ENCODE measurements at places on chromosomes 1 and 21.

- DNase-seq = no peak
Measured at GRCh38 chr1:1554926-1555915, 14.8 kb upstream of the TMEM240 start.

- DNase-seq = peak; percentile 81
Measured at GRCh38 chr1:38027201-38028104, 14.9 kb downstream of the UTP11 start.

GRCh38 chr21:43322805-43323204 lies 104.1 kb downstream of the SIK1 start:
- DNase-seq = no peak

GRCh38 chr1:155968670-155969069 lies 9.7 kb downstream of the ARHGEF2 start:
- DNase-seq = no peak

DNA sequence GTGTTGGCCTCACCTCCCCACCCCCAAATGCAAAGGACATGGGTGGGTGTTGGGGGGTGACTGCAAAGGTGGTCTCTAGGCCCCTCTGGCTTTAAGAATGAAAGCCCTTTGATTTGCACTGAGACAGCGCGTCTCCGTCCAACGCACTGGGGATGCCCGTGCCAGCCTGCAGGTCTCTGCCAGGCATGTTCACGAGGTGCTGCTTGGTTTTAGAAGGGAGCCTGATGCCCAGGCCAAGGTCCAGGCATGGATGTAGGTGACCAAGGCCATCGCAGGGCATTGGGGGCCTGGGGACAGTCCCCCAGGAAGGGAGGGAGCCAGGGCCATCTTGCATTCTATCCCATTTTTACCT lies 363.6 kb upstream of the VAMP3 start:
- peak; percentile 38 for DNase-seq

GRCh38 chr1:27348861-27349783 lies 7.3 kb downstream of the SYTL1 start:
- DNase-seq = peak; percentile 76

DNA sequence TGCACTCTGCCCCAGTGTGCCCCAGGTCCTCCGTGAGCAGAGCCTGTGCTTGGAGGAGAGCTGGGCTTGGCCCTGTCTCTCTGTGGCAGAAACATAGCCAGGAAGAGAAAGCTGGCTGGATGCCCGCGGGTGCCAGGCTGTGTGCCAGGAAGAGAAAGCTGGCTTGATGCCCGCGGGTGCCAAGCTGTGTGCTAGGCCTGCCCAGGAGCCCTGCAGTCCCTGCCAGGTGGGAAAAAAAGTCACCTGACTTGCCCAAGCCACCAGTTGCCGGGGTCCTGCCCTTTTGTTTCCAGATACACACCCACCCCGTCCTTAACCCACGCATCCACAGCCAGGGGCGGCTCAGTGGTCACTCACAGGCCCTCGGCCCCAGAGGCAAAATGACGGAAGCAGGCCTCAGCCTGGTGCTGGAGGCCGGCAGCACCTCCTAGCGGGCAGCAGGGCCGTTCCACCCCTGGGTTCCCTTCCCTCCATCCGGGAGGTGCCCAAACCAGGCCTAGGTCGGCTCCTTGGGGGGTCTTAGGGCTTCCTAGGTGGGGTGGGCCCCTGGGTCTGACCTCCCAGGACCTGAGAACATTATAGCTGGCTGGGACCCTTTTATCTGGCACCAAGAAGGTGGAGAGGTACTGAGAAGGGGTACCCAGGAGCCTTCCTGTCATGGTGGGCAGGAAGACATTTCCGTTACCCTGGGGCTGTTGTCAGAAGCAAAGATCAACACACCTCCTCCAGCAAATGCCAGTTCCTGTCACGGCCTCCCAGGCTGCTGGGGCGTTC lies 9.1 kb downstream of the ITGB2 start:
- DNase-seq = peak; percentile 87

GRCh38 chr1:65756616-65757015 lies 36.1 kb upstream of the PDE4B start:
- no peak for DNase-seq

- no peak for DNase-seq
Measured at GRCh38 chr1:223323491-223324484, 40.2 kb downstream of the SUSD4 start.

DNA sequence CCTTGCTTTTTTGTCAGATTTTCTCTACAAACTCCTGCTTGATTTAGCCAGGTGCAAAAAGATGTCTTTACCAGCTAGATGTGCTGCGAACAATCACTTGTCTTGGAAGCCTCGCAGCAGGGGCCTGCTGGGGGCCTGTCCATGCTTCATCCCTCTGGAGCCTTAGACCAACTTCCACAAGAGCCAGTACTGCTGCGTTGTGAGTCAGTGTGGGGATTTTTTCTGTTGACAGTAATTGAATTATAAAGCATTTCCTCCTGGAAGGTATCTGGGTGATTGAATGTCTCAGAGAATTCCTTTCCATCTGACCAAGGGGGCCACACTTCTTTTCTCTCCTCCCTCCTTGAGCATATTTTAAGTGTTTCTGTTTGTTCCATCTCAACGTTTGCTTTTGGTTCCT lies 40.4 kb upstream of the LDLRAP1 start:
- no peak for DNase-seq

GRCh38 chr1:222138095-222138494 lies 396.2 kb upstream of the DUSP10 start:
- DNase-seq = no peak

DNA sequence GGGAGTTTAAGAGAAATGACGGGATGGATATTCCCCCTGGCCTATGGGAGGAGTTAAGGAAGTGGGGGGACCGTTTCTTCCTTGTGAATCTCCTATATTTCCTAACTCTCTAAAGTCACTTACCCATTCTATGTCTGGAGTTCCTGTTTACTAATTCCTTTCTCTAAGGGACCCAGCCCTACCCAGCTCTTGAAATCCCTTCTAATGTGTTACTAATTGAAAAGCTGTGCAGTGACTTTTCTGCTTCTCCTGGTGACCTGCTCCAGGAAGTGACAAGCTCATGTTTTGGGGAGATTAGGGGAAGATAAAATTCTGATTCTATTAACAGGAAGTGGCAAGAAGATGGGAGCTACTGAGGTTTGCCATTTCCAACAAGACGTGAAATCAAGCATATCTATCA lies 4.0 kb upstream of the SAMSN1 start:
- DNase-seq = no peak

- no peak for DNase-seq
Measured at GRCh38 chr21:42304556-42305454, 10.4 kb downstream of the TFF3 start.

DNA sequence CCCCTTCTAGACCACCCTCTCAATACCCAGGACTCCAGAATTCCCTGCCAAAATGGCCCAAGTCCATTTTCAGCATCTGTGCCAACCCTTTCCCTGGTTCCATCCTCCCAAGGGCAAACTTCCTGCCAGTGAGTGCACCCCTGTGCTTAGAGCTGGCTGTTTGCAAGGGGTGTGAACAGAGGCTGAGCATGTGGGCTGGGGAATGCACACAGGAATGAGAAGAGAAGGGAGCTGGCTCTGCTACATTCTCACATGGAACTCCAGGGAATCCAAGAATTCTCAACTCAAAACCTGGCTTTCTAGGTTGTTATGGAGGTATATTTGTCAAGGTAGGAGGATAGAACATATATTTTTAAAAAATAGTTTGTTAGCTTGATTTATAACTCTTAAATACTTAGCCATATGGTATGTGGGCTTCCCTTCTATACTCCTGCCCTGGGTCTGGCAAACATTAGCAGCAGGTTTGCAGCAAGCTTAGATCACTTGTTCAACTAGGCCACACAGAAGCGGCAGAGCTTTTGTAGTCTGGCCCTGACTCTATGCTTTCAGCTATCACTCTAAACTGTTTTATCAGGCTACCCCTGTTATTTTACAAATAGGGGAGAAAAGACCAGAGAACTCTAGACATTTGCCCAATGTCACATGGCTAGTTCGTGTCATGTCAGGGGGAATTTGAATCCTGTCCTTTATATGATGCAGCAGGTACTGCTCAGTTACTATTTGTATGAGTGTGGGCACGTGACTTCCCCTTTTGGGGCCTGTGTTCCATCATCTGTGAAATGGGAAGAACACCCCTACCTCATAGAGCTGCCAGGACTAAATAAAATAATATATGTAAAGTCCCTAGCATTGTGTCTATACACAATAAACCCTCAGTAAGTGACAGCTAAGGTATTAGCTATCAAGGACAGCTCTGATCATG lies 8.1 kb upstream of the STMN1 start:
- no peak for DNase-seq

DNA sequence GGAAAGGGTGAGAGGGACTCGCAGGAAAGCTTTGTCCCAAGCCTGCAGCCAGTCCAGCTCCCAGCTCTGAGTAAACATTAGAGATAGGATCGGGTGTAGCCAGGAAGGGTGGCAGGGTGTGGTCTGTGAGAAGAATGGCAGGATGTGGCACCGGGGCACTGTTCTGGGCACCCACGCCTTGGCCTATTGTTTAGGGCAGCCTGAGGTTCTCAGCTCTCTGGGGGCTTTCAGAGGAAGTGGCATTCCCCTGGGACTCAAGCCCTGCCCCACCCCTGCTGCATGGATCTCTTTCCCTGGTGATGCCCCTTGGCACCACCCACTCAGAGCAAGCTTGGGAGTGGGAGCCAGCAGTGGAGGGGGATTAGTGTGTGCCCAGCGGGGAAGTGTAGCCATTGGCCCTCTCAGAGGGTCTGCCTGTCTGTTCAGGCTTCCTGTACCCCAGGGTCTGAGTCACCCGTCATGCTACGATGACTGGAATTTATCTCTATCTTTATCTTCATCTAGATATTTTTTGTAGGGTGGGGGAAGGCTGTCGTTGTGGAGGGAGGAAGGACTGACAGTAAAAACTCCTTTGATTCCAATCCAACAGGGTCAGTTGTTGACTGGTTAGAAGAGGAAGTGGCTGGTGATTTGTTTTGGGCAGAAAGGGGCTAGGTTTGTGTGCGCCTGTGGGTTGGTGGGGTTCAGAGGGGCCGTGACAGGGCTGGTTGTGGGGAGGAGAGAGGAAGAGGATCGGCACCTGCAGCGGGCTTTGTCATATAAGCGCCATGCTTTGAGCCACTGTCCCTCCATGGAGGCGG lies 31.6 kb downstream of the SOX13 start:
- DNase-seq = no peak

GRCh38 chr1:55214212-55214933 lies 791 bp downstream of the USP24 start:
- DNase-seq = peak; percentile 75

- DNase-seq = no peak
Measured at GRCh38 chr1:192167911-192168700, 9.8 kb downstream of the RGS18 start.

GRCh38 chr1:943545-944340 lies 15.3 kb downstream of the NOC2L start:
- DNase-seq = no peak

GRCh38 chr21:39060485-39061083 lies 122.7 kb downstream of the PSMG1 start:
- DNase-seq = no peak

GRCh38 chr1:193458628-193459027 lies 272.2 kb upstream of the B3GALT2 start:
- DNase-seq = no peak

GRCh38 chr1:112544011-112544688 lies 35.4 kb downstream of the WNT2B start:
- no peak for DNase-seq

GRCh38 chr1:84892705-84893618 lies at the start of gene LPAR3:
LPAR3 (minus strand) TSS chr1:84893206; CDS start chr1:84866120, 27,086 bp downstream.
- DNase-seq = peak; percentile 76

- no peak for DNase-seq
Measured at GRCh38 chr1:153869486-153869885, 53.3 kb downstream of the GATAD2B start.

- DNase-seq = peak; percentile 46
Measured at GRCh38 chr1:205700865-205701401, 20.6 kb upstream of the SLC45A3 start.

- no peak for DNase-seq
Measured at GRCh38 chr1:53254011-53254640, 15.8 kb upstream of the MAGOH start.

- no peak for DNase-seq
Measured at GRCh38 chr1:220420726-220421125, 107.2 kb upstream of the MARK1 start.

All from activated CD8-positive, alpha-beta memory T cell treated with anti-CD3 and anti-CD28 coated beads for 24 hours (primary cell).